ENCODE measurements at places on chromosomes 5 and 9.

DNA sequence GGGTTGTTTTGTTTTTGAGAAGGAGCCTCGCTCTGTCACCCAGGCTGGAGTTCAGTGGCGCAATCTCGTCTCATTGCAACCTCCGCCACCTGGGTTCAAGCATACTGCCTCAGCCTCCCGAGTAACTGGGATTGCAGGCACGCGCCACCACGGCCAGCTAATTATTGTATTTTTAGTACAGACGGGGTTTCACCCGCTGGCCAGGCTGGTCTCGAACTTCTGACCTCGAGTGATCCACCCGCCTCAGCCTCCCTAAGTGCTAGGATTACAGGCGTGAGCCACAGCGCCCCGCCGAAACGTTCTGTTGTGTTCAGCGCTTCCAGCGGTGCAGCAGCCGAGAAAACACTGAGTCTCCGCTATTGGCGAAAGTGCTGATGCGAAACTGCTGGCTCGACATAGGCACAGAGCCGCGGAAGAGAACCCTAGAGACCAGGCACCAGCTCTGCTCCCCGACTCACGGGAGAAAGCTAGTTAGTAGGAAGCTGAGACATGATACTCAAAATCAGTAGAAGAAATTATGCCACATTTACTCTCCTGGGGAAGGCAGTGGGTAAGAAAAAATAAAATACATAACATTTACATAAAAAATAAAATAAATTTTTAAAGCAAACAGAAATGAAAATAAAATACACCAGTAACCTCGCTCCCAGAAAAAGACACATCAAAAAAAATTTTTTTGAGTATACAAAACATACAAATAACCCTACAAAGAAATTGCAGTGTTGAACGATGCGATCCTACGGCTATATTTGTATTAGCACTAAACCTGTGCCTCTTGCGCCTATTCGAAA, 31.6 kb downstream of the ANXA2R start:
- peak; percentile 69 for DNase-seq

DNA sequence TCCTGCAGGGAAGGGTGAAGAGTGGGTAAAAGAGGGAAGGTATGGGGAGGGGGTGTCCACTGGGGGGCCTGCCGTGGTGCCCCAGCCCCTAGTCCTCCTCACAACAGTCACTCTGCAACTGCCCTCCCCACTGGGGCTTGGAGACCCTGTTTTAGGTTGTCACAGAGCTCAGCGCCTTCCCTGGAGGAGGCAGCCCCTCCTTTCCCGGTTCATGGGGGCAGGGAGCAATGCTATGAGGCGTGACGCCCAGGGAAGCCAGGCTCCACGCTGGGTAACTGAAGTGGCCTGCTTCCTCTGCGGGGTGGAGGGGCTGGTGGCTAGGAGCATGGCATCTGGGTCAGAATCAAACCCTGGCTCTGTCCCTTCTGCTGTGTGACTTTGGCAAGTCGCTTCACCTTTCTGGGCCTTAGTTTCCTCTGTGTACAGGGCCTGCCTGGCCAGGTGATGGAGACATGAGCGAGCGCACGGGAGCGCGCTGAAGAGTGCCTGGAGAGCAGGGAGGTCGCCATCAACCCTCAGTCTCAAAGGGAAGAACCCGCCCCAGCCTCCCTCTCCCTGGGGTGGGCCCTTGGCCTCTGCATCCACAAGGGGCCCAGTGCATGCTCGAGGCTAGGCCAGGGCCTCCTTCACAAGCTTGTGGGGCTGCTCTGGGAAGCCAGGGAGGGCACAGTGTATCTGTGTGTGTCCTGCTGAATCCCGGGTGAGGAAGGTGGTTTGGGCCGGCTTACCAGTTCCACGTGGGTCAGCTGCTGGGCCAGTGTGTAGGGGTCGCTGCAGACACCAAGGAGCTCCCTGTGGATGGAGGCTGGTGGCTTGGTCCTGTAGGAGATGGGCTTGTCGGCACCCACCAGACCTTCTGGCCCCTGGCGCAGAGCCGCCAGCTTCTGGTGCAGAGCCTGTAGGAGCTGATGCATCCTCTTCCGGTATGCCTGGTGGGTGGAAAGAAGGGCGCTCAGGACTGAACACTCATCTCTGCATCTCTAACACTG, 56.4 kb upstream of the RNF130 start:
- DNase-seq: peak; percentile 31

DNA sequence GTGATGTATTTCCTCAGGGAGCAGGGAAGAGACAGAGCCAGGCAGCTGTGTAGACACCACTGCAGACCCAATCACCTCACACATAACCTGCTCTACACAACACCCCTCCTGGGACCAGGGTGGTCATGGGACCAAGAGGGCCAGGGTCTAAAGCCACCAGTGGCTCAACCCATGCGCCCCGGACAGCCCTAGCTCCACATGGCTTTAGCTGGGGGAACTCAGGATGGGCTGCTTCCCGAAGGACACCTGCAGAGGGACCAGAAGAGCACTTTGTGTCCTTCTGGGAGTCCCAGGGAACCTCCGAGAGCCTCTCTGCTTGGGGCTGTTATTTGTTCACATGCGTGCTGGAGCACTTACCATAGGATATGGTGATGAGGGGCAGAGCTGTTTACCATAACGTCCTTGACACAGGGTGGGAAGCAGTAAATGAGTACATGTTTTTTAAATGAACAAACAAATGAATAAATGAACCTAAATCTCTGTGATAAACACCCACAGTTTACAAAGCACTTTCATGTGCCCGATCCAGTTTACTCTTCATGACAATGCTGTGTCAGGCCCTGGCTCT, 12.3 kb downstream of the SEPTIN8 start:
- no peak for DNase-seq

DNA sequence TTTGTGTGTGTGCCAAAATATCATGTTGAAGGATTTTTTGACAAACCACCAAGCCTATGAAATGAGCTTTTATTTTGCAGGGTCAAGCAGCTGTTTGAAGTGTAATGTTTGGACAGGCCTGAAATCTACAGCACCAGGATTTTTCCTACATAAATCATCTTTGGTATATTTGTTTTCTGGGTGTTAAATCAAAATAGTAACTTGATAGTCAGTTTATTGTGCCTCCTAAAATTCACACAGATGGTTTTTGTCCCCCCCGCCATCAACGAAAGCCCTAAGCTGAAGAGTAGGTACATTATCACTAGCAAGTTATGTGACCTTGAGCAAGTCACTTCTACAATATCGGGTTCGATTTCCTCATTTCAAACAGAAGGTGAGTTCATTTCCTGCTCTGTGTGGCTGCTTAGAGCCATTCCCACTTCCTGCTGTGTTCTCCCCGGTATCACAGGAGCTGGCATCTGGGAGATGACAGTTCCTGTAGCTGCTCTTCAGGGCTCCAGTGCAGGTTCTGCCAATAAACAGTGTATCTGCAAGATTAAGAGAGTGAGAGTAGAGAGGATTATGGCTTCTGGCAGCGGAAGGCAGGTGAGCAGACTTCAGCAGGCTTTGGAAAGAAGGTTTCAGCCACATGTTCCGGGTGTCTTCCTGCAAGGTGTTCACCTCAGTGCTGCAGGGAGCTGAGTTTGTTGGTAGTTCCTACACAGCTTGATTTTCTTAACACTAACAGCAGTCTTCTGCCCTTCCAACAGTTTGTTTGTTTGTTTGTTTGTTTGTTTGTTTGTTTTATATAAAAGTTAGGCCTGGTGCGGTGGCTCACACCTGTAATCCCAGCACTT, 48.4 kb upstream of the GNE start:
- DNase-seq: no peak

GRCh38 chr5:138895918-138896317, 20.8 kb upstream of the LRRTM2 start:
- DNase-seq: no peak

DNA sequence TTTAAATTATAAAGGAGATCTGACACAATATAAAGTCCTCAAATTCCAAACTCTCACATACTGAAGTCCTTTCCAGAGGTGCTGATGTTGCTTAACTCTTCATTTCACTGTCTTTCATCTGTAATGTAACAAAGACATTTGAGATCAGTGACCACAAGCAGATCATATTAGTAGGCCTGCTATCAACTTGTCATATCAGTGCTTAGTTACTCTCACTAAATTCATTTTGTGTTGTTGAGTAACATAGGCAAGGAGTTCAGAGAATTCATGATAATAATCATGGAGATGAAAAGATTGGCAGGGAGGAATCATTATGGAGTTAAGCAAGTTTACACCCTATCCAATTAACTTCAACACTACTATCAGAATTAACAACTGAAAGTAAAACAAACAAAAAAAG, 571.0 kb upstream of the ARRDC3 start:
- DNase-seq: no peak

GRCh38 chr9:15310107-15310850, 3.3 kb upstream of the TTC39B start:
- no peak for DNase-seq

DNA sequence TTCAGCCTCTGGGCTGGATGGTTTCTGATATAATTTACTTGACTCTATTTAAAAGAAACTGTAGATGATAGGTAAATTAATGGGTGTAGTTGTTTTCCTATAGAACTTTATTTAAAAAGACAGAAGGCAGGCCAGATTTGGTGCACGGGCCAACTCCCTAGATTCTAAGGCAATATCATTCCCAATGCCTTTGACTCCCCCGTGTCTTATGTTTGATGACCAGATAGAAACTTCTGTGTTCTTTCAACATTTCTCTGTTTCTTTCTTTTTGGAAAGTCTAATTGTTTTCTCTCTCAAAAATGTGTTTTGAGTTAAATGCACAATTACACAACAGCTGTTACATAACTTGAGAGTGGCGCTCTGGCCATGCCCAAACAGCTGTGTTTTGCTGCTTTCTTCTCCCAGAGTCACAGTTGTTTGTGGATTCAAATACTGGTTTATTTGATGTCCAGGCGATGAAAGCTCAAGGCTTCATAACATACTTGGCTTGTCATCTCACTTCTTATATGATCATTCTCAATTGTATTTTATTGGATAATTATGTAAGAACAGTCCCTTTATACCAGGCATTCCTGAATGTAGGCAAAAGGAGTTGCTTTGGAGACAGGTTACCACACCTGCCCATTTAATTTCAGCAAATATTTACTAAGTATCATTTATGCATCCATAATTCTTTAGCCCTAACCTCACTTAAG, 1.7 kb upstream of the ALDH1A1 start:
- DNase-seq: no peak

- no peak for DNase-seq
Observed at GRCh38 chr5:167052791-167053190, 1238.7 kb upstream of the WWC1 start.

DNA sequence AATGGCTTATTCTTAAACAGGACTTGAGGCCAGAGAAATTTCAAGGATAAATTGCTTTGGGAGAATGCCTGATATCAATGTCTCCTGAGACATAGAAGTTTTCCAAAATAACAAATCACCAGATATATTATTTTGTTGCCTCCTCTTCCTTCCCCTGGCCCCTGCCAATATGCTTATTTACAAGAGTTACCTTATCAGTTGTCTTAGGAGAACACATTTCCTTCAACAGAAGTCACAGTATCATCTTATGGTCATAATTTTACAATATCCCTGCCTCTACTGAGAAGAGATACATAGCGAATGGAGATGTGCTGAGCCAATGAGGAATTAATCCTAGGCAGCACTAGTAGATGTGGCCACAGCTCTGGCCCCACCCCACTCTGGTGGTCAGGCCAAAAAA, 43.1 kb downstream of the TMEM252 start:
- DNase-seq: no peak

- DNase-seq: no peak
Observed at GRCh38 chr5:18560602-18561001, 926.3 kb downstream of the TAF11L14 start.

GRCh38 chr5:172699423-172699822, 58.4 kb downstream of the NEURL1B start:
- no peak for DNase-seq

GRCh38 chr9:131045300-131046092, 36.5 kb downstream of the LAMC3 start:
- DNase-seq: no peak

DNA sequence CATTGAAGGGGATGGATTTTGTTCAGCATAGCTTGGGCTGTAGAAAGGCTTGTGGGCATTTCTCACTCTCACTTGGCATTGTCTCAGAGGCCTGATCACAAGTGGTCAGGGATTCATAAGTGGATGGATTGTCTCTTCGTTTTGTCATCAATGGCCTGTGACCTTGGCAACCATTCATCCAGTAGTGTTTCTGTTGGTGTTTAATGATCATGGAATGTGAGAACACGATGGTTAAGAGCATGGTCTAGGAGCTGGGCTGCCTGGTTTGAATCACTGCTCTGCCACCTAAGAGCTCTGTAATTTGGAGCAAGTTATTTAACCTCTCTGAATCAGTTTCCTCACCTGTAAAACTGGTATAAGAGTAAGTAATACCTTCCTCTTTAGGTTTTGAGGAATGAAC, 430.1 kb upstream of the MEF2C start:
- no peak for DNase-seq

DNA sequence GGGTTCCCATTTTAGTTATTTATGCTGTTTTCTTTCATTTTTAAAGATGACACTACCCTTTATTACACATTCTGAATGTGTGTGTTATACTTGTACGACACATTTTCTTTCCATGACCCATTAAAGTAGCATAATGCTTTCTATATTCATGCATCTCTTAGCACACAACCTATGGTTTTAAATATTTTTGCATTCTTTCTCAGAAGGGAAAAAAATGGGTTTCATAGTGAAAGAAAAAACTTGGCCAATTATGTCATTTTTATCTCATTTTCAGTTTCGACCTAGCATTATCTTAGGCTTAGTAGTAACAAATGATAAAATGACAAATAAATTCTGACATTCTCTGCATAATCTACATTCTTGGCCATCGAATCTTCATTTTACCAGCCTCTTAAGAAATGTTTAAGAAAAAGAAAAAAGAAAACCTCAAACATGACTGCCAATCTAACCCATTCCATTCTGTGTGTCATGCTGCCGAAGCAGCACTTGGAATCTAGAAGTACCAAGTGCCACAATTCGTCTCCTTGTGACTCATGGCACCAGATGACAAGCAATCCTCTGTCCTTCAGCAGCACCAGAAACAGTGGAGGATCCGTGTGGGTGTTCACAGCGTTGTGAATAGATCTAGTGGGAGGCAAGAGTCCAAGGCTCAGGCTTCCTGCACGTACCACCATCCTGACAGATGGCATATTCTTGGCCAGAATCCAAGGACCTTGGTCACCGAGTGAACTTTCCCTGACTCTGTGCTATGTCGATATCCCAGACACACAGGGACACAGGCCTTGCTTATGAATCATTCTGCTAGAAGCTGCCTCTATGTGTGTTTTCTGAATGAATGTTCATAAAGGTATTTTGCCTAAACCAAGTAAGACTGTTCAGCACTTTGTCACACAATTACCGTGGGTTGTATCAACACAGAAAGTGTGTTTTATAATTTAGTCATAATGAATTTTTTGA, 502.7 kb downstream of the NR2F1-AS1 start:
- no peak for DNase-seq

- DNase-seq: peak; percentile 35
Observed at GRCh38 chr5:33675958-33676464, 215.8 kb downstream of the ADAMTS12 start.

GRCh38 chr5:140258016-140258415, 44.9 kb downstream of the PFDN1 start:
- DNase-seq: no peak

GRCh38 chr9:114272739-114273431, 50.0 kb upstream of the ORM1 start:
- no peak for DNase-seq

GRCh38 chr9:2567922-2568321, 53.7 kb upstream of the VLDLR start:
- DNase-seq: no peak
